WTC11 (cell line): ENCODE measurements at places on chromosomes 7 and 10.

DNA sequence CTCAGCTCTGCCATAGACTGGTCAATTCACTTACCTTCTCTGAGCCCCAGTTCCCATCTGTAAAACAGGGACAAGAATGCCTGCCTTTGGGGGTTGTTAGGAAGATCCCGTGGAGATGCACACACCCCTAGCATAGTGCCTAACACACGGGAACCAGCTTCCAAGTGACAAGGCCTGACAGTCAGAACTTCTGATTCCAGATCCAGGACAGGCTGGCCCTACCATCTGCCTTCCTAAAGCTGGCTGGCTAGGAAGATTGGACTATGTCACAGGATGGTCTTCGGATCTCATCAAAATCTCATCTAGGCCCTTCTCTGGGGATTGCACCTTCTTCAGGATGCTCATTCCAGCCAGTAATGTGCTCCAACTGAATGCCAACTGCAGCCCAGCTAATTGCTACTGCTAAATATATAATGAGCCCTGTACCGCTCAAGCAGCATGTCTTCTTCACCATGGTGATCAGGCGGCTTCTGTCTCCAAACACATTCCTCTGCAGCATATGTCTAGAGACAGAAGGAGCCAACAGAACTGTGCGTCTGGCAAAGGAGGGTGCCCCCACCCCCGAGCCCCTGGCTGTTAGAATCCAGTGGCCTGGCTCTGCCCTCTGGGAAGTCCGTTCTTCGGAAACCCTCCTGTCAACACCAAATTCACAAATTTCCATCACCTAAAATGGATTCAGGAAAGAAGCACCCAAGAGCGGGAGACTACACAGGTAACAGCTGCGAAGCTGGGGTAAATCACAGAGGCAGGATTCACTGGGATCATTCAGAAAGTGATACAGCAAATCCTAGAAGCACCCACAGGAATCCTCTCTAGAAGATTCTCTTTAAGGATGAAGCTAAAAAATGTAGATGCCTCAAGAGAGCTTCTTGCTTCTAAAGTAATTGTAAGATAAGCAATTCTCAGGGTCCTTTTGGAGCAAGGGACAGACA is 142.1 kb upstream of the EEPD1 start:
- DNase-seq: no peak

GRCh38 chr7:24343614-24344013 is 59.6 kb downstream of the NPY start:
- no peak for DNase-seq

GRCh38 chr7:69878591-69878990 is 280.3 kb downstream of the AUTS2 start:
- DNase-seq: no peak

- DNase-seq: peak; percentile 51
Observed at GRCh38 chr7:121873289-121874194, 581 bp downstream of the PTPRZ1 start.

DNA sequence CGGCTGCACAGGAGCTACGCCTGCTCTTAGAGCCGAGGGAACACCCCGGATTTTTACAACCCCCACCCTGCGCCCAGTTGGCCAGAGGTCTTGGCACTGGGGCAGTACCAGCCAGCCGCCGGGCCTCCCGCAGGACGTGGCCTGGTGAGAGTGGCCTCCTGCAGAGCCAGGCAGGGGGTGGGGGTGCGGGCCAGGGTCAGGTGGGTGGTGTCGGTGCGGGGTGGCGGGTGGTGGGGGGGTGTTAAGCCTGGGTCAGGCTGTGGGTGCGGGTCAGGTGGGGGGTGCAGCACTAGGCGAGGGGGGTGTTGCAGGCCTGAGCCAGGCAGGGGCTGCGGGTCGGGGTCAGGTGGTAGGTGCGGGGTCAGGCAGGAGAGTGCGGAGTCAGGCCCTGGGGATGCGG is 647 bp downstream of the ECHS1 start:
- no peak for DNase-seq

GRCh38 chr10:110207011-110207804 is at the start of gene MXI1:
Gene MXI1 (plus strand): TSS chr10:110207605. CDS start chr10:110207809, 204 bp downstream.
- peak; percentile 76 for DNase-seq

GRCh38 chr7:135164357-135165061 is 6.0 kb downstream of the CYREN start:
- DNase-seq: no peak

- DNase-seq: peak; percentile 76
Observed at GRCh38 chr10:77082601-77083252, 554.9 kb downstream of the KCNMA1 start.

GRCh38 chr7:142668495-142668894 is 80.8 kb upstream of the PRSS1 start:
- DNase-seq: no peak

DNA sequence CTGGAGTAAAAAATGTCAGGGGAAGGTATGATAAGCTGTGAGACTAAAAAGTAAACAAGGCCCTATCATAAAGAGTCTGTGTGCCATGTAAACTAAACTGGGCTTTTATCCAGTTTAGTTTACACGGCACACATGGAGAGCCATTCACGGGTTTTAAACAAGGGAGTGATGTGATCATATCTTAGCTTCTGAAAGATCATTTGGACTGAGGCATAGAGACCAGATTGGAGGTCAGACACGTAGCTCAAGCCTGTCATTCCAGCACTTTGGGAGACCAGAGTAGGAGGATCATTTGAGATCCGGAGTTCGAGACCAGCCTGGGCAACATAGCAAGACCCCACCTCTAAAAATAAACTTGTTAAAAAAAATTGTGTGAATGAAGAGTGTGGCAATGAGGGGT is 50.1 kb downstream of the SKIDA1 start:
- DNase-seq: no peak

DNA sequence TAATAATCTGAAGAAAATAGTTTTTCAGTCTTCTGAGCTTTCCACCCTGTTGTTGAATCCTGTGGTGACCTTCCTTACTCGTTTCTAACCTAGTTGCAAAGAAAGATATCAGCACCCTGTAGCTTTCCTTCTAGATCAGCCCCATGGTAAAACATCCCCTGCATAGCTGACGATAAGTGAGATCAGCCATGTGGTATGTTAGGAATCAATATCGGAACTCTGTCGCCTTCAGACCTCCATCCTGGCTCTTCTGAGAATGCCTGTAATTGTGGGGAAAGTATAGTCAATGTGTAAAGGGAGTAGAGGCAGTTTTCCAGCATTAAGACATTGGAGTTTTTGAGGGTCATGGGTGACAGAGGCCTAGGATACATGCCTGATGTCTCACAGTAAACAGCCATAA is 151.8 kb downstream of the LRRC4 start:
- DNase-seq: no peak

DNA sequence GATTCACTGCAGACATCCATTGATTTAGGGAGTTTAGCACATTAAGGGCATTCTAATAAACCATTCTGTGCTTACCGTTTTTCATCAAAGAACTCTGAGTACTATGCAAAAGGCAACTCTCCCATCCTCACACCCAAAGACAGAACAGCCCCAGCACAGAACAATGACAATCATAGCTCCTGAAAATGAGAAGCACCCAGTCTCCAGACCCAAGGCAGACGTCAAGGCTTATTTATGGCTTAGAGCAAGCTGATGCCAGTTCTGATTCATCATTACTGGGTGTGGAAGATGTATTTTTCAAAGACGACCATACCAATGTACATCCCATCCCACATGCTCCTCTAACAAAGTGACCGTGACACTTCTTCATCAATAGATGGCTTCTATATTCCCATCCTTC is 67.6 kb downstream of the OSBPL3 start:
- no peak for DNase-seq

- DNase-seq: no peak
Observed at GRCh38 chr10:131021246-131021895, 290.1 kb downstream of the TCERG1L start.

DNA sequence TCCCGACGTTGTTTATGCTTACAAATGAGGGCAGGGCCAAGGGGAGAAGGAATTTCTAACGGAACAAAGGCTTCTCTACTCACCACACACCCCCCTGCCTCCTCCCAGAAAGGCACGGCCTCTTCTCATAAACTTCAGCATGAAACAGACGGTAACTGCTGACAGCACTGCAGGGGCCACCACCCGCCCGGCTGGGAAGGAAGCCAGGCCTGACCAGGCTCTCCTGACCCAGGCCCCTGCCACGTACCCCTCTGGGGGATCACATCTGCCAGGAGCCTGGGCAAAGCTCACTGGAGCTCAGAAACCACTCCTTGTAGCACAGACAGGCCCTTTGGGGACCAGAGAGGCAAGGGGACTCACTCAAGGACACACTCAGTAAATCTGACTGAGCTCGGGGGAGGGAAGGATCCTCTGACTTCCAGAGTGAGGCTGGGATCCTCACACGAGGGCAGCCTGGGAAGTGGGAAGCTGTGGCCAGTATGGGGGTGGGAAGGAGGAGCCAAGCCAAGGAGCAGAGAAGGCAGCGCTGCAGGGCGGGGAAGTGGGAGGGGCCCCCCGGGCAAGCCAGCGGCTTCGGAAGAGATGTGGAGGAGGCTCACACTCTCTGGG is 46.1 kb downstream of the ZCCHC24 start:
- DNase-seq: peak; percentile 70

DNA sequence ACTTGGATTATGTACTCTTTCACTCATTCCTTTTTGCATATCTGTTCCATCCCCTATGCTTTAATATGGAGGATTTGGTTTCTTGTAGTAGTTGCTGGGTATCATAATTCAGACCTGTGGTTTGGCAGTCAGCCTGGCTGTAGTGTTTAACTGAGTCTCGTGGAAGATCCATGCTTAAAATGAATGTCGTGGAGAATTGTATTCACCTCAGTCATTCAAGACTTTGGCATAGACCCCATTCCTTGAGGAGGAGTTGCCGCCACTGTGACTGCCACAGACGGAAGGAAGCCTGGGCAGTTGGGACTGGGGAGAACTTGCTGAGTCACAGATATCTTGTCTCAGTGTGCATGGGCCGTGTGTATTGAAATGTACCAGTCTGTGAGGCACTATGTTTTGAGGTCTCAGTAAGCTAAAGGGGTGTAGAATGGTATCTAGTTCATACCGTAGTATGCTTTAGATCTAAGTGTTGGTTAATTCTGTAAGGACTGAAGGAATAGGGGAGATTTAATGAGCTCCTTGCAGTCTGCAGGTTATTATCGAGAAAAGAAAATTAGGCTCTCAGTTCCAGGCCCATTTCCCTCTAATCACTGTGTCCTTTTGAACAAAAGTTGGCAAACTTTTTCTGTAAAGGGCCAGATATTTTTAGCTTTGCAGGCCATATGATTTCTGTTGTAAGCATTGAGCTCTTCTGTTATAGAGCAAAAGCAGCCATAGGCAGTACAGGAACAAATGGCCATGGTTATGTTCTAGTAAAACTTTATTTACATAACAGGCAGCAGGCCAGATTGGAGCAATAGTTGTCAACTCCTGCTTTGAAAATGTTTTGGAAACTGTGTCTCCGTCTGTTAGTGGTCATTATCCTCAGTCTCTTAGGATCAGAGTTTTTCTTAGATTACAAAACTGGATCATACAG is 76.8 kb downstream of the TPST1 start:
- DNase-seq: no peak

GRCh38 chr7:130875-131780 is 61.2 kb upstream of the FAM20C start:
- DNase-seq: no peak

DNA sequence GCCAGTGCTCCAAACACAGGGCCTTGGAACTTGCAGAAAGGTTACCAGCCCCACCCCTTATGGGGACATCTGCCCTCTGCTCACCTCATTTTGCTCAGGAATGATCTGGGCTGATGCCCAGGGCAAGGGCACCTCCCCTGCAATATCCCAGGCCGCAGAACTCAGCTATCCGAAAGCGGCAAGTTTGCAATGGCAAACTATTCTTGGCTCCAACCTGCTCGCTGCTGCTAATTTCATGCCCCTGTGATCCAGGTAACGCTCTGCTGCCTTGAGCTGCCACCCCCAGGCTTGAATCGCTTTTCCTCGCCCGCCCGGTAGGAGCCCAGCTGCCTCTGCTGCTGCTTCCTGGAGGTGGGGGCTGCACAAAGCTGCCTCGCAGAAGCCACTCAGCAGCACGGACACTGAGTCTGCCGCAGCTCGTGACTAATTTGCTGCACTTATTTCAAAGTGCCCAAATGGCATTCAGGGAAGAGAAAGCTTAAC is 18.2 kb downstream of the SLC29A3 start:
- no peak for DNase-seq

DNA sequence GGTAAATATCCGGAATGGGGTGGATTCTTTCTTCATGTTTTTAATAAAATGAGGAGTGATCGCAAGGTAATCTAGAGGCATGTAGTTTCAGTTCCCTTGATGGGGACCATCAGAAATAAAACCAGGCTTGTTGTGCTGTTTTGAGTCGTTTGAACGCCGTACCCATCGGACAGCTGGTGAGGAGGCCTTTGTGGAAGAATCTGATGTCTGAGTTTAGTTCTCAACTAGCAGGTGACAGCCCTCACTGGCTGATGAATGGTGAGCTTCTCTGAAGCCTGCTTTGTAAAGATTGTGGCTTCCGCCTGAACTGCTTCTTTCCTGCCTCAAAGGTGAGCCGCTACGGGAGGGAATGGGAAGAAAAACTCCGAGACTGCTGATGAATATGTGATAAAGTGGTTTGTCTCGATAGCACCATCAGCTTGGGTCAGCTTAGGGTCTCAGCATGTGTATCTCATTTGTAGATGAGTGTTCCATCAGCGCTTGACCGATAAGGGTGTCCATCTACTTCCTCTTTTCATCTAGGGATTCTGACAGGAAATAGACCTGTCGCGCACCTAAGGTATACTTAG is 977 bp downstream of the TMEM248 start:
- no peak for DNase-seq

DNA sequence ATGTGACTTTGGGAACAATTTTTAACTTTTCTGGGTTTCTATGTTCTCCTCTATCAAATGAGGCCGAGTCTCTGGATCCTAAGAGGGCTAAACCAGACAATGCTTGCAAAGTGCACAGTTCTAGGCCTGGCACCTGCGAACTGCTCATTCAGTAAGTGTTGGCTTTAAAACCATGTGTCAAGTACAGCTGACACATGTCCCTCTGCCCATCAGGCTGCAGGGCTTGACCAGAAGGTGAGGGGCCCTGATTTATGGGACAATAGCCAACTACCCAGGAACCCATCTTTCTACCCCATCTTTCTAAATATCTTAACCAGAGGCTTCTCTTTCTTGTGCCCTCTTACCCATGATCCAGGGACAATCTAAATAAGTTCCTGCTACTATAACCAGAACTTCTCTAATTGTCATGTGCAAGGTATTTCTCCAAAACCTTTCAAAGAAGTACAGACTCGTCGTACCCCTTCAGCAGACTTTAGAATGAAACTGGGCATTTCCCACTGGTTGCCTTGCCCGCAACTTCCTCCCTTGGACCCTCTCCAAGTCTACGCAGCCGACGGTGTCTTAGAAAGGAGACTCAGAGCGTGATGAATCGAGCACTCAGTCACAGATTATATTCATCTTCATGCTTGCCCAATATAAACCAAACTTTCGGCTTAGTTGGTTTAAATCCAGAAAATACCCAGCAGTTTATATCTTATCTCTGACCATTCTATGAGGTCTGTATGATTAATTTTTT is 69.8 kb upstream of the STEAP1B start:
- no peak for DNase-seq
